ENCODE measurements at places on chromosomes 13 and 19.

GRCh38 chr13:75372923-75373841, 108.8 kb downstream of the TBC1D4 start:
- no peak for DNase-seq

- no peak for DNase-seq
Measured at GRCh38 chr19:58585442-58586132, 12.5 kb upstream of the MZF1 start.

DNA sequence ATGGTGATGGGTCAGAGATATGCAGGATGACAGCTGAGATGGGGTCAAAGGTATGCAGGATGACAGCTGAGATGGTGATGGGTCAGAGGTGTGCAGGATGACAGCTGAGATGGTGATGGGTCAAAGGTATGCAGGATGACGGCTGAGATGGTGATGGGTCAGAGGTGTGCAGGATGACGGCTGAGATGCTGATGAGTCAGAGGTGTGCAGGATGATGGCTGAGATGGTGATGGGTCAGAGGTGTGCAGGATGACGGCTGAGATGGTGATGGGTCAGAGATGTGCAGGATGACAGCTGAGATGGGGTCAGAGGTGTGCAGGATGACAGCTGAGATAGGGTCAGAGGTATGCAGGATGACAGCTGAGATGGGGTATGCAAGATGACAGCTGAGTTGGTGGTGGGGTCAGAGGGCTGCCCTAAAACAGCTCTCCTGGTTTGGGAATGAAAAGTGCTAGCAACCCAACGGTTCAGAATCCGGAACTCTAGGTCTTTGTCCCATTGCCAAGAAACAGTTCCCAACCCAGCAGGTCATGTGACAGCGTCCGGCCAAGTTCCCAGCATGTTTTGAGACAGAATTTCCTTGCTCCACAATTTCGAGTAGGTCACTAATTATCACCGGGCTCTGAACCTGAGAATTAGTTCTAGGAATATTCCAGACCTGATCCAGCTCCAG, 3.2 kb downstream of the SELENOW start:
- no peak for DNase-seq

GRCh38 chr13:75481176-75482069, 546 bp downstream of the TBC1D4 start:
- peak; percentile 34 for DNase-seq

- peak; percentile 38 for DNase-seq
Measured at GRCh38 chr13:33016414-33017322, at the start of gene KL. KL (plus strand) TSS chr13:33016423; CDS start chr13:33016441, 18 bp downstream.

GRCh38 chr13:36163809-36164308, 32.7 kb upstream of the DCLK1 start:
- DNase-seq, result no peak

DNA sequence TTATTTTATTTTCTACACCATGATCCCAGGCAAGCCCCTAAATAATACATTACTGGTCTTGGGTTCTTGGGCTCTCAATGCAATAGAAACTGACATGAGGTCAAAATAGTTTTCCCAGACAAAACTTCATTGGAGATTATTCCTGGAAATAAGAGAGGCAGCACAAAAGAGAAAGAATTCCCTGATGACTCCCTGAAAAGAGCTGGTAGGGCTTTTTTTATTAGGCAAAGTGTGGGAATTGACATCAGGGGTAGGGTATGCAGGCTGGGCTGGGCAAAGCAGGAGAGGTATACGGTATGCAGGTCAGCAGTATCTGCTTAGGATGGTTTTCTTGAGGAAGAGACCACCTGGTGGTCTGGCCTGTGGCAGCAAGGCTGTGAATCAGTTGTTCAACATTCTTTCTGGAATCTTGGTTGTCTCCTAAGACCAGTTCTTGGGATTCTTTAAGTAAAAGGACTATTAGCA, 9.3 kb upstream of the IGFL3 start:
- no peak for DNase-seq

GRCh38 chr13:27263438-27263837, 7.2 kb upstream of the RASL11A start:
- DNase-seq, result no peak

- no peak for DNase-seq
Measured at GRCh38 chr19:33346665-33347064, 26.8 kb upstream of the CEBPG start.

DNA sequence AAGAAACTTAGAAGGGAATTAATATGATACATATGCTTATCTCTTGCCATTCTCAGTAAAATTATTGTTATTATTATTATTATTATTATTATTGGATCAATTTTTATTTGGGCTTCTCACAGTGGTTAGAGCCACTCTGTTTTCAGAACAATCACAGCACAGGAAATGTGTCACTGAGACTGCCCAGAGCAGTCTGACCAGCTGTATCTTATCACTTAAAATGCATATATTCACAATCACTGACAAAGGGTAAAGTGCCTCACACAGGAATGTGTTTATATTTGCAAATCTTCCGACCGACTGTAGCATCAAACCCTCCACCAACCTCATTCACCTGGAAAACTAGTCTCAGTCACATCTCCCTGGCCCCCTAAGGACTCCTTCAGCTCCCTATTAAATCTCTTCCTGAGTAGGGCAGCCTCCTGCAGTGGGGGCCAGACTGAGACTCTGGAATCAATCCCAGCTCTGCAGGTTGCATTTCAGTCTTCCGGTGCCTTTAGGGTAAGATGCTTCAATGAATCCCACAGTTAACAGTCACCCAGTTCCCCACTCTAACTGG, 738.3 kb upstream of the SLITRK5 start:
- DNase-seq, result no peak

DNA sequence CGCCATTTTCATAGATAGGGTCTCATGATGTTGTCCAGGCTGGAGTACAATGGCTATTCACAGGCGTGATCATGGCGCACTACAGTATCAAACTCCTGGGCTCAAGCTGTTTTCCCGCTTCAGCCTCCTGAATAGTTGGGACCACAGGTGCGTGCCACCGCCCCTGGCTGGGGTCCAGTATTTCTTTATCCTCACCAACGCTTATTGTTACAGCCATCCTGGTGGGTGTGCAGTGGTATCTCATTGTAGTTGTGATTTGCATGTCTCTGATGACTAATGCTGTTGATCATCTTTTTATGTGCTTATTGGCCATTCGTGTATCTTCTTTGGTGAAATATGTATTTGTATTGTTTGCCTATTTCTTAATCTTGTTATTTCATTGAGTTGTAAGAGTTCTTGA, 49.0 kb downstream of the SIPA1L3 start:
- no peak for DNase-seq

DNA sequence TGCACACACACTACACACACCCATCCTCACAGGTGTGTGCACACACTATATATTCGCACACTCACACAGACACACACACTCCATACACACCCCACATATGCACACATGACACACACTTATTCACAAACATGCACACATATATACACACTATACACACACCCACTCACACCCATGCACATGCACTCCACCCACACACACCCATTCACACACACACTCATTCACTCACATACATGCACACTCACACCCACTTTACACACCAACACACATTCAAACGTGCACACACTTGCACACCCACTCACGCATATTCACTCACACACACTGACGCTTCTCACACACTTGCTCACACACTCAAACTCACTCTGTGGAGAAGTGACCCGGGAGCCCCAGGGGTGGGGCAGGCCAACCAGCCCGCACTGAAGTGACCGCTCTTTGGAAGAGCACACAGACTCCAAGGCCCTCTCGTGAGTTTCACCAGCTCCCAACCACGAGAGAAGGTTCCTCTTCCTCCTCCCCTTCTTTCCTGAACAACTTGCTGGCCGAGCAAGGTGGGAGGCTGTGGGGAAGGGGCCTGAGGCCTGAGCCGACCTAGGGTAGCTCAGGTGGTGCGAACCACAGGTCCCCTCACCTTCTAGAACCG, 86.1 kb upstream of the TM9SF2 start:
- no peak for DNase-seq

DNA sequence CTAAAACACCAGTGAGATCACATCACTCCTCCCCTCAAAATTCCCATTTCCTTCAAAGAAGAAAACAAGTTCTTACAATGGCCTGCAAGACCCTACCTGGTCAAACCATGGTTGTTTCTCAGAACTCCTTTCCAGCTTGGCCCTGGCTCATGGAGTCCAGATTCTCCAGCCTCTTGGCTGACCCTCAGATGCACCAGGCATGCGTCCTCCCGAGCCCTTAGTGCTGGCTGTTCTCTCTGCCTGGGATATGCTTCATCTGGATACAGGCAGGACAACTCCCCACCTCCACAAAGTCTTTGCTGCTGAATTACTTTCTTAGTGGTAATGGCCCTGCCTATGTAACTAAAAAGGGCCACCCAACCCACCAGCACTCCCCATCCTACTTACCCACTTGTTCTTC, 94.3 kb downstream of the MBNL2 start:
- DNase-seq, result no peak

DNA sequence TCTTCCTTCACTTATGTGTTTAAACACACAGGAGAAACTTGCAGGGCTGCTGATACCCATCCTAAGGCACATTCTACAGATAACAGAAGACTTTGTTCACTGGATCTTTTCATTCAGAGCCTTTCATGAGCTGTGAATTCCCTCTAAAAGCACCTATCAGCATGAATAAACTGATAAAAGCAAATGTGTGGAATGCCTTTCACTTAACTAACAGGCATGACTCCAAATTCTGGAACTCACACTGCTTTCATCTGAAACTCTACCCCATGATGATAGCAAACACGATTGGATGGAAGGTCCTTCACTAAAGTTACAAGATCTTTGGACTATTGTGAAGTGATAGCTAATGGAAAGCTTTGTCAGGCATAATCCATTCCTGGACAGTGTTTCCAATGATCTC, 457.3 kb downstream of the EFNB2 start:
- no peak for DNase-seq

GRCh38 chr19:4829001-4829712, 2.4 kb downstream of the TICAM1 start:
- no peak for DNase-seq

DNA sequence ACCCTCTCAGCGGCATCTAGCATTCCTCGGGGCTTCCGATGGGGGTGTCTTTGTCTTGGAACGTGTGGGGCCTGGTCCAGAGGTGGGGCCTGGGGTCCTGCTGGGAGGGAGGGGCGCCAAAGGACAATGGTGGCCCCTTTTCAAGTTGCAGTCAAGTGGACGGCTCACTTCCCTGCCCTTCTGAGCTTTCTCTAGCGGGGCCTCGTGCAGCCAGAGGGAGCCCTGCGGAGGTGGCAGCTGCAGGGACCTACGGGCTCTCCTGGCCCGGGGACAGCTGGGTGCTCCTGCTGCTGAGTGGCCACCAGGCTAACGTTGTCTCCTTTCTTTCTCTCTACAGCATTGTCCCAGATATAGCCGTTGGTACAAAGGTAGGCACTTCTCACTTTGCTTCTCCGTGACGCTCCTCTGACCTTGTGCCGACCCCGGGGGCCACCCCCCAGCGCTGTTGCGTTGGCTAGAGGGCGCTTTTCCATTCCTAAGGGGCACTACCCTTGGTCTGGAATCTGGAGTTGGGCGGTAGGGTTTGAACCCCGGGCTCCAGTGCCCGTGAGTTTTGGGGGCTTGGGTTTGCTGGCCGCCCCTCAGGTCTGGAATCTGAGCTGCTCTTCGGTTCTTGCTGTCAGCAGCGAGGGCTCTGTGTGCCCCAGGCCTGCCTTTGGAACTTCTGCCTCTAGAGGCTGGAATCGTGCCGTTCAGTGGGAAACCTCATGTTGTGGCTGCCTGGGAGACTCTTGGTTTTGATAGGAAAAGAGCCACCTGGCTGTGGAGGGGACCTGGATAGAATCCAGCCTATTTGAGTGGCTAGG, 2.0 kb downstream of the PTBP1 start:
- no peak for DNase-seq

DNA sequence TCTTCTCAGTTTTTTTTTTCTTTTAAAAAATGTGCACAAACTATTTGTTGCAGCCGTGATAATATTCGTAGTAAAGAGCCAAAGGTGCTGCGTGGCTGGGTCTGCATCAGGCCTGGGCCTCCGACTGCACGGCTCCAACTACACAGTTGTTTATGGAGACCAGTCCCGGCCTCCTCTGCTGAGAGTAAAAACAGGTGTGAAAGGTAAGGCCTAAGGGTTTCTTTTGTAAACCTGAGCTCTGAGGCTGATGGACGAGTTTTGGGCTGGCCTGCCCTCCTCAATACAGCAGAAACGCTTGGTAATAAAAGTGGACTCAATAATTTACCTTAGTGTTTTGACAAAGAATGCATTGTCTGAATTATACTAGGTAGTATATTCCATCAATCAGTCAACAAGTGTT, 3.9 kb downstream of the MBNL2 start:
- DNase-seq, result no peak

DNA sequence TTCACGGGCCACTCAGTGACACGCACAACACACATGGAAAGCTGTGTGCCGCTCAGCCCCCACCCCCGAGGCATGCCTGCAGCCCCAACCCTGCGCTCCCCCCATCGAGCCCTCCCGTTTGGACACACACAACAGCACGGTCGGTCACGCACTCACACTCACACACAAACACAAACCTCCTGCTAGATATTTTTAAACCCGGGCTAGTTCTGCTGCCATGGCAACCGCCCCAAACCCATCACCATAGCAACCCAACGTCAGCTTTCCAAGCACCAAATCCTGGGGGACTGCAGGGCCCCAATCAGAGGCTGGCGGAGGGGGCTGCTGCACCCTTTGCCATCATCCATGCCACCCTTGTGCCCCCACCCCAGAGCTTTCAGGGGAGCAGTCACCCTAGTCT, 2.5 kb upstream of the NOVA2 start:
- no peak for DNase-seq

DNA sequence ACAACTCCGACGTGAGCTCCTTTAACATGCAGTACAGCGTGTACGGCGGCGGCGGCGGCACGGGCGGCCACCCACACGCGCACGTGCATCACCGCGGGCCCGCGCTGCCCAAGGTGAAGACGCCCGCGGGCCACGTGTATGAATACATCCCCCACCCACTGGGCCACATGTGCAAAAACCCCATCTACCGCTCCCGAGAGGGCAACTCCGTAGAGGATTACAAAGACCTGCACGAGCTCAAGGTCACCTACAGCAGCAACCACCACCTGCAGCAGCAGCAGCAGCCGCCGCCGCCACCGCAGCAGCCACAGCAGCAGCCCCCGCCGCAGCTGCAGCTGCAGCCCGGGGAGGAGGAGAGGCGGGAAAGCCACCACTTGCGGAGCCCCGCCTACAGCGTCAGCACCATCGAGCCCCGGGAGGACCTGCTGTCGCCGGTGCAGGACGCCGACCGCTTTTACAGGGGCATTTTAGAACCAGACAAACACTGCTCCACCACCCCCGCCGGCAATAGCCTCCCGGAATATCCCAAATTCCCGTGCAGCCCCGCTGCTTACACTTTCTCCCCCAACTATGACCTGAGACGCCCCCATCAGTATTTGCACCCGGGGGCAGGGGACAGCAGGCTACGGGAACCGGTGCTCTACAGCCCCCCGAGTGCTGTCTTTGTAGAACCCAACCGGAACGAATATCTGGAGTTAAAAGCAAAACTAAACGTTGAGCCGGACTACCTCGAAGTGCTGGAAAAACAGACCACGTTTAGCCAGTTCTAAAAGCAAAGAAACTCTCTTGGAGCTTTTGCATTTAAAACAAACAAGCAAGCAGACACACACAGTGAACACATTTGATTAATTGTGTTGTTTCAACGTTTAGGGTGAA, 6.6 kb downstream of the SLITRK5 start:
- DNase-seq, result no peak

All from activated T-cell treated with anti-CD3 and anti-CD28 coated beads, Interleukin-2, amount 50 U/mL, for 72 hours (primary cell).